ENCODE measurements at places on chromosomes 5 and 9. TPM values are rescaled to one million over a fixed set of nuclear protein-coding genes. Genes with fewer than 3 reads are reported as not detected.

The C7 gene
- not detected for total RNA-seq

The GRIA1 gene
- not detected for total RNA-seq

The F2RL1 gene
- total RNA-seq: 215 TPM

The IL33 gene
- total RNA-seq: 0.27 TPM

The PDCD1LG2 gene
- total RNA-seq: 0.25 TPM

The PCDHAC1 gene
- 1.5 TPM for total RNA-seq

The QRFP gene
- not detected for total RNA-seq

The RABGAP1 gene
- 13.6 TPM for total RNA-seq

The ROR2 gene
- total RNA-seq: 0.90 TPM

The OSMR gene
- 67.0 TPM for total RNA-seq

The PRKACG gene
- not detected for total RNA-seq

The ADAMTS6 gene
- 0.15 TPM for total RNA-seq

The CNTFR gene
- total RNA-seq: 0.15 TPM

The SPAG8 gene
- 0.51 TPM for total RNA-seq

The LIFR gene
- 11.4 TPM for total RNA-seq

The FAT2 gene
- total RNA-seq: not detected

The PCYOX1L gene
- 2.2 TPM for total RNA-seq

The GRM6 gene
- not detected for total RNA-seq

The CCL28 gene
- 0.09 TPM for total RNA-seq

The SHLD3 gene
- 3.0 TPM for total RNA-seq

The LCN2 gene
- 7.2 TPM for total RNA-seq

The SLC45A2 gene
- total RNA-seq: not detected

The OR13D1 gene
- not detected for total RNA-seq

The CDX1 gene
- not detected for total RNA-seq

The SPATA31C1 gene
- not detected for total RNA-seq

The ECSCR gene
- total RNA-seq: not detected

The UBE2R2 gene
- 44.9 TPM for total RNA-seq

The TSLP gene
- total RNA-seq: not detected

The SURF1 gene
- total RNA-seq: 37.1 TPM

The PDE6A gene
- total RNA-seq: 0.30 TPM

The DNAI1 gene
- 0.38 TPM for total RNA-seq

The LURAP1L gene
- total RNA-seq: 28.2 TPM

The SEMA5A gene
- total RNA-seq: not detected

The ZNF608 gene
- total RNA-seq: 0.99 TPM

The SCAMP1 gene
- total RNA-seq: 19.1 TPM
